ENCODE measurements at places on chromosomes 11 and 22.

GRCh38 chr22:49933236-49934159, 15.1 kb downstream of the CRELD2 start:
- no peak for DNase-seq

- no peak for DNase-seq
Observed at GRCh38 chr22:22750335-22751042, 106.1 kb downstream of the GGTLC2 start.

DNA sequence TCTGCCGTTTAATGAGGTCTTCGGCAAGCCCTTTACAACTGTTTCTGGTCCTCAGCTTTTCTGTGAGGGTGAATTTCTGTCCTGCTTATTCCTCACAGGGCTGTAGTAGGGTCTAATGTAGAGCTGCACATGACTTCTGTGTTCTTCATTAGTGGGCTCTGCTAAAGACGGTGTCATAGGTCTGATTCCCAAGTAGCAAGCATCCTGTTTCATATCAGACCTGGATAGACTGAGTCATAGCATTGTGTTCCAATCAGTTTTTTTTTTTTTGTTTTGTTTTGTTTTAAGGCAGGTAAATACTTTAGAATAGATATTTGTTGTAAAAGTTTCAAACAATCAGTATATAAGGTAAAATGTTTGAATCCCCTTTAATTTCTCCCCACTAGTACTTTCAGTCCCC, 35.4 kb downstream of the BIRC2 start:
- no peak for DNase-seq

DNA sequence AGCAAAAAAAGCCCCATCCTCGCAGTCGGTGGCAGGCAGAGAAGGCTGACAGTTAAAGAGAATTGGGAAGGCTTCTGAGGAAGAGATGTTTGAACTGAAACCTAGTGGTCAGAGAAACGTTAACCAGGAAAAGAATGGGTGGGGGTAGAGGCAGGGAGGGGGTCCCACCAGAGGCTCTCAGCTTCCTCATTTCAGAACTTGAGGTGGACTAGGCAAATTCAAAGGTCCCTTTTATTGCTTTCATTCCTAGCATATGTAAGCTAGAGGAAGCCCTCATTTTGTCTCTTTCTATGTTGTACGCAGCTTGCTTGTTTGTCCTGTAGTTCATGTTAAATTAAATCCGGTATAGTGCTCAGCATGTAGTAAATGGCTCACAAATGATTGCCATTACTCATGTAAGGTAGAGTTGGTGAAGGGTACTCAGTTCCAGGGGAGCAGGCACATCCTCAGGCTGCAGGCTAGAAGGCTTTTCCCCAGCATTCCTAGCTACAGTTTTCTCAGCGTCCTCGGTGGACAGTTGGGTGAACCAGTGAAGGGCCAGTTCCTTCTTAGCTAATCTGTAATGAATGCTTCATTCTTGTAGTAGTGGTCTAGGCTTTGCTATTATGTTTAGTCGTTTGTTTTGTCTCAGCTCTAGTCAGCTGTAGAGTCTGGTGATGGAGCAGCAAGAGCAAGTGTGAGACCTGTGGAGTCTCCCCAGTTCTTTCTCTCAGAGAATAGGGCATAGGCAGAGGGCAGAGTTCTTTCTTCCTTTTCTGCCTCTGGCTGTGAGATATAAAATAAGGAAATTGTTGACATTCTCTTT, 58.6 kb downstream of the UVRAG start:
- no peak for DNase-seq

GRCh38 chr11:130340671-130341319, 26.1 kb upstream of the ZBTB44 start:
- peak; percentile 33 for DNase-seq

GRCh38 chr11:70105755-70106571, 27.8 kb downstream of the ANO1 start:
- DNase-seq, result no peak

GRCh38 chr11:6992457-6993417, 27.4 kb downstream of the ZNF214 start:
- DNase-seq, result no peak

- no peak for DNase-seq
Observed at GRCh38 chr11:133219543-133219942, 312.8 kb downstream of the OPCML start.

DNA sequence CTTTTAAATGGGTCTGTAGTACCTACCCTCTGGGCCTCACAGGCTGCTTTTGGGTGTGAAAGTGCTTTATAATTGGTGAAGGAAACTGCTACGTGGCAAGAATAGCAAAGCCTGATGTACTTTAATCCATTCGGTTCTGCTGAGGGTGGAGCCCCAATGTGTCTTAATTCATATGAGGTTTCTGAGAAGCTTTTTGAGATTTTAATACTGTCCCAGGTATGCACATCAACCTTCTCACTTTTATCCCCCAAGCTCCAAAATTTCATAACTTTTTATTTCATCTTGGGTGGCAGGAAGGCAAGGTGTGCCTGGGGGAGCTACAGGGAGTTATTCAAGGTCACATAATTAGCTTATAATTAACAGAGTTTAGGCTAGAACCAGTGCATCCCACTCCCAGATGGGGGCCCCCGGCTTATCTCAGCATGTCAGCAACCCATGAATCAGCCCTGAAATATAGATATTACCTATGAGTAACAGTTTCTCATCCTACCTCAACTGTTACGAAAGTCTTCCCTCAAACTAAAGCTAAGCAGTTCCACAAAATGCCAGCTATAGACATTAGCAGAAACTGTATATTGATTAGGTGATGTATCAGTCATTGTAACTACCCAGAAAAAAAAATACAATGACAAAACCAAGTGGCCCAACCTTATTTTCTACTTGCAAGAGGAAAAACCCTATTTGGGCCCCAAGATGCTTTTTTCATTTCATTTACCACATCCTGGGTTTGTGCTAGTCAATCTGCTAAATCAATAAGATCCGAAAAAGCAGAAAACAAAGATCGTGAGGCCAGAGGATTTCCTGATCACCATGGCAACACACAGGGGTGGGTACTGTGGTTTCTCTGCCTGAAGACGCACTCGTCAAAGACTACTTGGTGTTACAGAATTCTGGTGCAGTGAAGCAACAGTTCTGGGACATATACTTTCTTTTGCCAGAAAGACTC, 26.7 kb downstream of the CD44 start:
- DNase-seq, result peak; percentile 96

DNA sequence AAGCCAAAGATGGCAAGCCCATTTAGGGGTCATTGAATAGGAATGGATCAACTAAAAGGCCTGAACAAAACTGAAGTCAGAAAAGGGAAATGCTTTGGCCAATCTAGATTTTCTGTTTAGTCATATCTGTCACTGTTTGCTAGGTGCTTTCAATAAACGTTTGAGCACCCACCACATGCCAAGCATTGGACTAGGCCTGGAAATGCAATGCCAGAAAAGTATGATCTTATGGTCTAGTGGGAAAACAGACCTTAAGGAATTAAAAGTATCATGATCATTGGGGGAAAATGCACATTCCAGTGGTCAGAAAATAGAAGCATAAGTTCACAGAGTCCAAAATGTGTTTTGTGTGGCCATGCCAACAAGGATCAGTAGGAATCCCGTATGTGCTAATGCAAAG, 76.8 kb upstream of the BIRC3 start:
- no peak for DNase-seq

DNA sequence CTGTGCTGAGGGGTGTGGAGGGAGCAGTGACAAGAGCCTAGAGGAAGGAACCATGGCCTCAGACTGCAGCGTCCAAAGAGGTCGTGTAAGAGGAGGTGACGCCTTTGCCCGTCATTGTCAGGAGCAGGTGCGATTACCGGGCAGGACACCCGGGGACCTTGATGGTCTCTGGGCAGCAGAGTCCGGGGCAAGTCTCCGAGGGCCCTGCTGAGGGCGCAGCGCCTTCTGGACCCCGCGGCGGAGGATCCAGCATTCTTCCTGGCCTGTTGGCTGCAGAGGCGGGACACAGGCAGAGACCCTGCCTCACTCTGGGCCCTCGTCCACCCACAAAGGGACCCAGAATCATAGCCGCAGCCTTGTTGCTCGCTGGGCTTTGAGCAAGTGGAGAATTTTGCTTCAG, 1168.8 kb downstream of the BRD1 start:
- DNase-seq, result no peak

DNA sequence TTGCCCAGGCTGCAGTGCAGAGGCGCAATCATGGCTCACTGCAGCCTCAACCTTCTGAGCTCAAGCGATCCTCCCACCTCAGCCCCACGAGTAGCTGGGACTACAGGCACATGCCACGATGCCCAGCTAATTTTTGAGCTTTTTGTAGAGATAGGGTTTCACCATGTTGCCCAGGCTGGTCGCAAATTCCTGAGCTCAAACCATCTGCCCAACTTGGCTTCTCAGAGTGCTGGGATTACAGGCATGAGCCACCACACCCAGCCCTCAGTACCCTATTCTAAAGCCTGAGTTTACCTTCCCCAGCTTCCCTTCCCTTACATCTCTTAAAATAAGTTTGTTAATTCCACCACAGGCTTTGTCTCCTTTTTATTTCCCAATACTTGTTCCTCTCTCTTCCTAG, 59.1 kb downstream of the AMBRA1 start:
- DNase-seq, result no peak

DNA sequence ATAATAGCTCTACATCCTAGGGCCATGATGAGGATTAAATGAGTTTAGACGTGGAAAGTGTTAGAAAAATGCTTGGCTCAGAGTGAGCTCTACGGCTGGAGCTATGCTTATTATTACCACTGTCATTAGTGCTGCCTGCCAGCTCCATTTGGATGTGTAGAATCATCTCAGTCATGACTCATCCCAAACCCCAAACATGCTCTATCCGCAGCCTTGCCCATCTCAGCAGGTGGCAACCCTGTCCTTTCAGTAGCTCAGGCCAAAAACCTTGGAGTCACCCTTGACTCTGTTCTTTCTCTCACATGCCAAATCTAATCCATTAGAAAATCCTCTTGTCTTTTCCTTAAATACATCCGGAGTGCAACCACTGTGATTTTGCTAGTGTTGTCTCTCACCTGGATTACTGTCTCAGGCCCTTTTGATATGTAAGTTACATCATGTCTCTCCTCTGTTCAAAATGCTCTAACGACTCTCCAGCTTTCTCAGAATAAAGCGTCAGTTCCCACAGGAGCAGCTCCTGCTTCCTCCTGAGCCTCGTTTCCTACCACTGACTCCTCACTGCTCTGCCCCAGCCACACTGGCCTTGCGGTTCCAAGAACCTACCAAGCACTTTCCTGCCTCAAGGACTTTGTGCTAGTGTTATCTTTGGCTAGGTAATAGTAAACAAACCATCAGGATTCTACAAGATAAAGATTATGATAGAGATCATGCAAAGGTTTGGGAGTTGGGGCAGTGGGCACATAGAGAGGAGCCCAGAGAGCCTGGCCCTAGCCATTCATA, 10.5 kb upstream of the CHRM1 start:
- DNase-seq, result no peak

DNA sequence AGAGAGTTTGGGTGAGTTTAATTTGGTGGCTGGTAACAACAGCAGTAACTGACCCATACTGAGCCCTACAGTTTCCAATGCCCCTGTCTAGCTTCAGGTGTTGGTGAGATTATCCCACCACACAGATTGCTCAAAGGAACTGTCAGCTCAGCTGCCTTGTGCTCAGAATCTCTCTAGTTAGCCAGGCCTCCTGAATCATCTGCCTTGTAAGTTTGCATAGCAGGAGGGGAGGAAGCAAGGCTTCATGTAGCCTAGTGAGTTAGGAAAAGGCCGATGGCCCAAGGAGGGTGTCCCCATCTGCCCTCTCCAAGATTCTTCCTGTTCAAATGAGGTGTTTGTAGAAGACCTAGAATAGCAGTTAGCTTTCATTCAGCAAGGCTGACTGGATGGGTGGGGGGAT, 74.3 kb downstream of the MICAL2 start:
- DNase-seq, result no peak

DNA sequence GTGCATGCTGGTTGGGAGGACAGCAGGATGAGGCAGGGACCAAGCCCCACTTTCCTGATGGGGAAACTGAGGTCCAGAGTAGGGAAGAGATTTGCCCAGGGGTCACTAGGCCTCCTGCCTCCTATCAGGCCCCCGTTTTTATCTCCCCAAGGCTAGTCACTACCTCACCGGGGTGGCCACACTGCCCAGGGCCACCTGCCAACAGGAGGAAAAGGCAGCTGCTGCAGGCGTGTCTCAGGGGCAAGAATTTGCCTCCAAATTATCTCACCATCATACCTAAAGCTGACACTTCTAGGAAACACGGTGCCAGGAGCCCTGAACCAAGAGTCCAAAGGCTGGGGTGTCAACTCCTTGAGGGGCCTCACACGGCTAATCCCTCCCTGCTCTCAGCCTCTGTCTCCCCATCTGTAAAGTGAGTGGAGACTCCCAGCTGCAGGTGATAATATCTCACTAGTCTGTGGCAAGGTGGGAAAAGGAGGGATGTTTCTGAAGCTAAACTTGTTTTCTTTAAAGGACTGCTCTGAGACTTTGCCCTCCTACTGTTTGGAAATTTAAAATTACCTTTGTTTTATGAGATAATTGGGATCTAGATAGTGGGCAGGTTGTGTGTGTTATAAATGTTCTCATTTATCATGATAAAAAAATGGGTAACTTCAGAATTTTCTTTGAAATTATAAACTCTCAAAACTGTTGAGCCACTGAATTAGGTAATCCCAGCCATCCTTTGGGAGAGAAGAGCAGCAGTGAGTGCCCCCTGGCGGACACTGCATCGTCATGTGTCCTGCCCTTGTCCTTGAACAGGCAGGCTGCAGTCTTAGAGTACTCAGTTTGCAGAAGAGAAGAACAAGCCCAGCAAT, 60.0 kb downstream of the MYO7A start:
- peak; percentile 62 for DNase-seq

DNA sequence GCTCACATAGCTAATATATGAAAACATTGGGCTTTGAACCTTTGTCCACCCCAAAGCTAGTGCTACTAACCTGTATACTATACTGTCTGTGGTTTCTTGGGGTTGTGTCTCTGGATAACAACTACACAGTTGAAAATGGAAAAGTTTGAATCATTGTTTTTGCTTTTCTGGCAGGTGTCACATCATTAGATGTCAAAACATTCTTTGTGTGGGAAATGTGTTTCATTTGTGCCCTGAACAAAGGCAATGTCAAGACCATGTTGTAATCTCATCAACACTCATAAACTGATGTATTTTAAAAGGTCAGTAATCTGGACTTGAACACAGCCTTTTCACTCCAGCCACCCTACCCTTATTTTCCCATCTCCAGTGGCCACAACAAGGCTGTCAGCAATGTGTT, 16.5 kb downstream of the SYT13 start:
- DNase-seq, result no peak

DNA sequence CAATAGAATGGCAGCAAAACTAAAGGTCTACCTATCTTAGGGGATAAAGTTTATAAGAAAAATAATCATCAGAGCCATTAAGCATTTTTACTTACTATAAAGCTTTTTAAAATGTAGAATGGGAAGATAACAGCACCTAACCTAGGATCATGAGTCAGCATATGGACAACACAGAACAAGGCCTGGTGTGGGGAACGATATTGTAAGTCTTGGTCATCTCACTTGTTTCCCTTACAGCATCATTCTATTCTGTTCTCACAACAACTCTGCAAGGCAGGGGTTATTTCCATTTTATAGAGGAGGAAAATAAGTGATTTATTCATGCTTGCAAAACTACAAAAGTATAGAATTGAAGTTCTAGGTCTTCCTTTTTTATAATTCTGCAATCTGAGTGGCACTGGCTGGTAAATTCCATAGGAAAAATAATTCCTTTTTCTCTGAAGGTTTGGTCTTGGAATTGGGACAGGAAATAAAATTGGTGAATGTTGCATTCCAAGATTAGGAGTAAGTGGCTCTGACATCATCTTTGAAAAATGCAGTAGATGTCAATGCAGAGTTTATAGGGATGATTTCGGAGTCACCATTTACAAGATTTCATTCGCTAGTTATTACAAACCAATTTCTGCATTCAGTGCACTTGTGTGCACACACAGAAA, 423.0 kb downstream of the DYNC2H1 start:
- no peak for DNase-seq

Measured in CD4-positive, alpha-beta T cell treated with Interleukin-2 at 100 ng/mL for 4 hours (primary cell).